CD4-positive, alpha-beta T cell treated with Interleukin-17A for 1 hour (primary cell): ENCODE measurements at places on chromosomes 11 and 22.
A peak's percentile ranks its signal among the peaks of the same experiment; 100 is the strongest.

GRCh38 chr22:42670921-42671709 is 21.9 kb upstream of the CYB5R3 start:
- no peak for DNase-seq

GRCh38 chr11:49505231-49505630 is 296.8 kb upstream of the FOLH1 start:
- no peak for DNase-seq

- peak; percentile 20 for DNase-seq
Observed at GRCh38 chr11:18012122-18012905, 533 bp downstream of the SERGEF start.

DNA sequence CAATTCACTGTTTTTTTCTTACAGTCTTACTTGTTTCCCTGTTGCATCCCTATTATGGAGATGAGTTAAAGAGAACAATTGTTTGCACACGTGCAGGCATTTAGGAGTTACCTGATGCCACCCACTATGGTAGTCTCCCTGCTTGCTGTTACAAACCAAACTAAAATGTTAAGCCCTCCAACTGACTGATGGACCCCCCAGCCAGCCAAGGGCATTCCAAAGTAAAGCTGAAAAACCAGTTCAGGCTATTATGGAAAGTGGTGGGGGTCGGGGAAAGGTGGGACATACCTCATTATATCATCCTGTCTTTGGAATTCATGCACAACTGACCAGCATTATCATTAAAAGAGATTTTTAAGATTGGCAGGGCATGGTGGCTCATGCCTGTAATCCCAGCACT is 47.0 kb upstream of the GNAZ start:
- DNase-seq = no peak

- no peak for DNase-seq
Observed at GRCh38 chr11:123323568-123323967, 106.5 kb upstream of the GRAMD1B start.

GRCh38 chr11:86374586-86374985 is at the start of gene CCDC81:
Gene CCDC81 (plus strand): TSS chr11:86374887. CDS start chr11:86375164, 277 bp downstream.
- no peak for DNase-seq

- no peak for DNase-seq
Observed at GRCh38 chr11:127640561-127641451, 640.2 kb upstream of the KIRREL3 start.

- DNase-seq = no peak
Observed at GRCh38 chr22:36900880-36901279, 12.5 kb upstream of the CSF2RB start.

DNA sequence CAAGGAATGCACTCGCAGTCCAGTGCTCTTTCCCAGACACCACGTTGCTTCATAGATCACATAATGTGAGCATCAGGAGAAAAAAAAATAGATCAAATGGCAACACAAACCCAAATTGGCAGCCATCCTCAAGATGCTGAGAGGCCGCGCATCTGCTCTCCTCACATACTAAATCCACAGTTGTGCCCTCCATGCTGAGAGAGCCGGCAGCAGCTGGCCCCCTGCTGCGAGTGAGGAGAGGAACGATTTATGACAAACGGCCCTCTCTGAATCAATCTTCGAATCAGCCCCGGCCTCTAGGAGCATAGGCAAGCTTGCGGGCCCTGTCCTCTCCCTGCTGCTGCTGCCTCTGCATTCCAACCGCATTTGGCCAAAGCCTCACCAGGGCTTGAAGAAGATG is 159.9 kb upstream of the TENM4 start:
- no peak for DNase-seq

DNA sequence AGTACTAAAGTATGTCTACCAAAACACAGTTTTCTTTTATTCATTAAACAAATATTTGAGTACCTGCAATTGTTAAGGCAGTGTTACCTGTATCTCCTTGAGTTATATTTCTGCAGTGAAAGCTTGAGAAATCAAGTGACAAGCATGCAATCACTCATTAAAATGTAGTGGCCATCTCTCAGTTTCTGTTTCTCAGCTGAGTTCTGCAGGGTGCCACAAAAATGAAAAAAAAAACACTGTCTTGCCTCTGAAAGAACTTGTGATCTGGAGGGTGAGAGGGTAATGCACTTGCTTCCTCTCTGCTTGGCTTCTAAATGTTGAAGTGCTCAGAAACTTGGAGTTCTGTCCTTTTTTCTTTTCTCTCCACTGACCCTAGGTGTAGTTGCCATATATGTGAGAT is 6.8 kb downstream of the QSER1 start:
- DNase-seq = no peak

- DNase-seq = no peak
Observed at GRCh38 chr22:23529166-23530103, 50.7 kb downstream of the IGLL1 start.

DNA sequence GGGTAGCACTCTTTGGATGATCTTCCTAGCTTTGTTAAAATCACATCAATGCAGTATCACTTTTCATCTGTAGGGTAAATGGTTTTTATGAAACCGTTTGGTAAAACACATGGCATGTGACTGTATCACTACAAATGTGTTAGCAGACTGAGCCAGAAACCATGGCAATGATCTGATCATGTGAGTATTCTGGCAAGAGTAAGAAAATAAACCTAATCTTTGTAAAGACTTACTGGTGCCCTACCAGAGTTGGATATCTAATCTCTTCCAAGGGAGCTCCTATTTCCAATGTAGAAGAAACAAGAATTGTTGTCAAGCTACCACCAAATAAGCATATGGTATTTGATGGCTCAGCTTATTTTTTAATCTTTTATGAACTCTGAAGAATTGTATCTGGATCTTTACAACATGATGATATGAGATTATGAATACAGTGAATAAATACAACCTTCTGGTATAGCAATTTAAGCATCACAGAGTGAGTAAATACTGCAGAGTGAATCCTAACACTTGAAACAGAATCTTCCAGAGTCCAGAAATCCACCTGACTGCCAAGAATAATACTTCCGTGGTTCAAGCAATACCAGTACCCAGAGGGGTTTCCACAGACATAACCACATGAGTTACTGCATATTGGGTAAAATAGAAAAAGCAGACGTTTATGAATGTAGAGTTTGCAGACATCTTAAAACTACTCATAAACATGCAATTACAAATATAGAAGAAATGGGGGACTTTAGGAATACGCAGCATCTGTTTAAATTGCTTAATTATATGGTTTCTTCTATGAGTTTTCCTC is 238.8 kb downstream of the TTC28 start:
- no peak for DNase-seq

- DNase-seq = peak; percentile 98
Observed at GRCh38 chr22:38506118-38506962, at the start of gene DDX17. Gene DDX17 (minus strand): TSS chr22:38506311.

- DNase-seq = no peak
Observed at GRCh38 chr11:60459345-60459744, 3.7 kb downstream of the MS4A1 start.

DNA sequence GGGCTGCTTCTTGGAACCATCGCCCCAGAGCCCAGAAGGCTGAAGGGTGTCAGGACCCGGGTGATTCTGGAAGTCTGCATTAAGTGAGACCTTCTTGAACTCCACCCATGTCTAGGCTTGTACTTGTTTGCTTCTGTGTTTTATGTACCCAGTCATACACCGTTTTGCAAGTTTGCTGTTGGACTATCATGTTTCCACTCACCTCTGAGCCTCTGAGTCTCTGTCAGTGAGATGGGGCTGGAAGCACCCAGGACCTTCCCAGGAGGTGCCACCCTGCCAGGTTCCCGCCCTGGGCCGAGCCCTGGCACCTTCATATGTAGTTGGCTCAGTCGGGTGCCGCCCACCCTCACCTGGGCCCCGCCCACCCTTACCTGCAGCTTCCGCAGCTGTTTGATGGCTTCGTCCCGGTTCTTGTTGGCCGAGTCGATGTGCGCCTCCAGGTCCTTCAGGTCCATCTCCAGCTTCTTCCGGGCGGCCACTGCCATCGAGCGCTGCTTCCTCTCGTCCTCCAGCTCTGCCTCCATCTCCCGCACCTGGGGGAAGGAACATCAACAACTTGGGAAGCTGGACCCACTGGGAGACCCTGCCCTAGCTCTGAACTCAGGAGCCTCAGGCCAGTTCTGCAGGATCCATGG is 35.1 kb downstream of the APOL1 start:
- DNase-seq = no peak

DNA sequence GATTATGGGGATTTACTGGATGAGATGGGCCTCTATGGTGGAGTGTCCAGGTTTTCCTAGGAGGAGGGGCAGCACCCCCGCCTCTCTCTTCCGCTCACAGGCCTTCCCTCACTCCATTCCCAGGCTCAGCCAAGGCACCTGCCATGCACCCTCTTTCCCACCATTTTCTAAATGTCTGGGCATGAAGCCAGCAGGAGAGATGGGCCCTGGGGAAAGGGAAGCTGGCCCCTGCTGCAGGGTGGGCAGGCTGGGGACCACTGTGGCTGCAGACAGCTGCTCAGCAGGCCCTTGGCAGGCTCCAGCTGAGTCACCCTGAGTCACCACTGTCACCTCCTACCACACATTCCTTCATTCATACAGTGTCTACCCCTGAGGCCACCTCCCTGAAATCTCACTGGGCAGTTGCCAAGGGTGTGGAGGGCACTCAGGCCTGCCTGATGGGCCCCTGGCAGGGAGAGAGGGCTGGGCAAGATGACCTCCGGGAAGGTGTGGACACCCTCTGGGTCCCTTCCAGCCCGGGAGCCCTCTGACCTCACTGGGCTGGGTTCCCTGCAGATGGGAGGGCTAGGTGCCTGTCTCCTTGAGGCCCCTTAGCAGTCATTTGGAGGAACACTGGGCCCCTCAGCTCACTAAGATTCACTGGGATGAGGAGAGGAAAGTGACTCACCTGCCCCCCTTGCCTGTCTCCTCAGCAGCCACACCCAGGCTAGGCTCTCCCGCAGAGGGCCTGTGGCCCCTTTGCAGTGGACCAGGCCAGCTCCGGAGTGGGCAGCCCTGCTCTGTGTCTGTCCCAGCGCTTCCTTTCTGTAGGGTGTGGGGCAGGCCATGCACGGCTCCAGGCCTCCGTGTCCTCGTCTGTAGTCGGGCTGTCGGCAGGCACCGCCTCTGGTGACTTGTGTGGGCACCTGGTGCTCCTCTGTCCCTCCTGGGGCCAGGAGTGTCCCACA is 7.8 kb downstream of the MYEOV start:
- no peak for DNase-seq

- no peak for DNase-seq
Observed at GRCh38 chr11:122664188-122664587, 8.7 kb downstream of the UBASH3B start.

- no peak for DNase-seq
Observed at GRCh38 chr11:105192115-105192514, 52.5 kb upstream of the CARD18 start.

DNA sequence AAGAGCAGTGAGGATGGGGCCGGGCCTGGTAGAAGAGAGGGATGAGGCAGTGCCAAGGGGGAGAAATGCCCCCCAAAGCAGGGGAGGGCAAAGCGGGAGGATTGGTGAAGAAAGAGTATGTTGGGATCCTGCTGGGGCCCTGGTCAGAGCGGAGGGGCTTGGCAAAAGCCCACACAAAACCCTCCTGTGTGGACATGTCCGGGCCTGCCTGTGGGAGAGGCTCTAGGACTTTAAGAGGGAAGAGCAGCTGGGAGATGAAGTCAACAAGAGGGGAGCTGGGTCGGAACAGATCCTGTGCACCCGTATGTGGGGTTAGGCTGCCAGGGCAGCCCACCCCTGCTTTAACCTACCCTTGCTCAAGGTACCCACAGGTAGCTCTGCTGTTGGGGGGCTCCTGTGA is 25.8 kb downstream of the ART5 start:
- DNase-seq = no peak

GRCh38 chr11:32849761-32850160 is 20.0 kb downstream of the PRRG4 start:
- no peak for DNase-seq

DNA sequence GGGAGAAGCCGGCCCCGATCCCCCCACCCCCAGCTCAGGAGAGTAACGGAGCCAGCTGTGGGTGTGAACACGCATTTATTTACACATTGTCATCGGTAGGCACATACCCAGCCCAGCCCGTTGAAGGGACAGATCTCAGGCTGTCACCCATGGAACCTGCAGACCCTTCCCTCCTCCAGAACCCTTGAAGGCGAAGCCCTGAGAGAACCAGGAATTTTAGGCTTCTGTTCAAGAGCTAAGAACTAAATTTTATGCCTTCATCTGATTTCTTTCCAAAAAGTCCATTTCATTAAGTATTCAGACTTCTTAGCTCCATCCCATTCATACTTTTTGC is 379 bp upstream of the BRMS1 start:
- no peak for DNase-seq

- DNase-seq = no peak
Observed at GRCh38 chr11:35523331-35523768, 2.1 kb downstream of the PAMR1 start.

DNA sequence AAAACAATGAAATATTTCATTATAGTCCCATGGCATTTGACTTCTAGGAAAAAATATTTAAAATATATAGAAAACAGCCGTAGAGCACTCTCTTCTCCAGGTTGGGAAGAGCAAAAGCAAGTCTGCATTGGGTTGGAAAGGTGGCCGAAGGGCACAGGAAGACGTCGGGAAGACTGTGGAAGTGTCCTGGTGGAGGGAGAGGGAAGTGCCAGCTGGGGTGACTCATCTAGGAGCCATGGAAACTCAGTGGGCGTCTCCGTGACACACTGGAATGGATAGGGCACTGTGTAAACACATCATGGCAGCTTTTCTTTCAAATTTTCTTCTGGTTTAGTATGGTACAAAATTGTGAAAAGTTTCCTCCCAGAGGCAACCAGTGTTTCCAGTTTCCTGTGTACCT is 12.7 kb downstream of the GTPBP1 start:
- DNase-seq = no peak

DNA sequence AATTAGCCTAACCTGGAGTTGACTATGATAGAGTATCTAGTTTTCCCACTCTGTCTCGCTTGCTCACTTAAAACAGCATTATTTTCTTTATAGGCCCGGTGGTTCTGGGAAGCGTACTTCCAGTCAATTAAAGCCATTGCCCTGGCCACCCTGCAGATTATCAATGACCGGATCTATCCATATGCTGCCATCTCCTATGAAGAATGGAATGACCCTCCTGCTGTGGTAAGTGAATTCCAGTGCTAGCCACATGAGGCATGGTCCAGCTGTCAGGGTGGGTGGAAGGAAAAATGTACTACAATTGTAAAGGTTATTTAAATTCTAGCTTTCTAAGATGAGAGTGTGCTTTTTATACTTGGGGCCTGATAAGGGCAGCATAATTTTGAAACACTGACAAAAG is 76.0 kb downstream of the EXT2 start:
- DNase-seq = no peak

GRCh38 chr11:60950933-60951605 is 907 bp downstream of the SLC15A3 start:
- DNase-seq = no peak

GRCh38 chr22:17476838-17477237 is 86.5 kb upstream of the SLC25A18 start:
- DNase-seq = no peak

DNA sequence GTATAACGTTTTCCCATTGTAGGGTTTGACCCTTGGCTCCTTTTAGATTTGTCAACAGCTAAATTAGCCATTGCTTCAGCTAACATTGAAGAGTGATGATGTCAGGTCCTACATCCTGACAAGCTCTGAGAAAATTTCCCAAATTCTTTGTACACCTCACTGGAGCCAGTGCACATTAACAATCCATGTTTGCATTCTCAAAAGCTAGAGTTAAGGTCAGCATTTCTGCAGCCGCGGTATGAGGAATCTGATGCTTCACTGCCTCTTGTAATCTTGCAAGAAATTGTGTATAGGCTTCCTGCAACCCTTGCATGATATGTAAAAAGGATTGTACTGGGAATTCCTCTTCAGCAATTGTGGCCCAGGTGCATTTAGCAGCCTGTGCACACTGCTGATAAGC is 33.1 kb upstream of the NCAM1 start:
- DNase-seq = no peak
